Purkinje cell (primary cell): ENCODE measurements at places on chromosomes 4 and X. TPM values are rescaled to one million over a fixed set of nuclear protein-coding genes. Genes with fewer than 3 reads are reported as not detected.

Gene FAAH2
- polyA plus RNA-seq, result 5.6 and 13.7 TPM in 2 replicates

Gene FOXO4
- polyA plus RNA-seq, result not detected in 2 replicates

Gene NXF2
- not detected in 2 replicates for polyA plus RNA-seq

Gene TNIP3
- 0.16 and 0.73 TPM in 2 replicates for polyA plus RNA-seq

Gene PDE6B
- 0.53 and 1.2 TPM in 2 replicates for polyA plus RNA-seq

Gene NLRP2B
- polyA plus RNA-seq, result not detected in 2 replicates

Gene FATE1
- not detected in 2 replicates for polyA plus RNA-seq

Gene MYOZ2
- not detected in 2 replicates for polyA plus RNA-seq

Gene IL3RA
- 1.1 TPM in 1 of 2 replicates, not detected in the other for polyA plus RNA-seq

Gene SLC6A14
- polyA plus RNA-seq, result not detected in 2 replicates

Gene CACNA1F
- not detected in 2 replicates for polyA plus RNA-seq

Gene POU3F4
- polyA plus RNA-seq, result 0.24 and 0.95 TPM in 2 replicates

Gene ATP8A1
- polyA plus RNA-seq, result 16.9 and 28.7 TPM in 2 replicates

Gene VSIG1
- 0.32 TPM in 1 of 2 replicates, not detected in the other for polyA plus RNA-seq

Gene HMGN5
- polyA plus RNA-seq, result 18.7 and 38.0 TPM in 2 replicates

Gene RADX
- 1.2 TPM in 1 of 2 replicates, not detected in the other for polyA plus RNA-seq

Gene CNGA2
- polyA plus RNA-seq, result not detected in 2 replicates

Gene PAGE5
- not detected in 2 replicates for polyA plus RNA-seq

Gene TRIM75
- polyA plus RNA-seq, result not detected in 2 replicates

Gene VCX2
- not detected in 2 replicates for polyA plus RNA-seq
